ENCODE measurements at places on chromosomes 7 and 10.
A peak's percentile ranks its signal among the peaks of the same experiment; 100 is the strongest.

GRCh38 chr10:7351894-7352293 is 58.9 kb downstream of the SFMBT2 start:
- no peak for DNase-seq

DNA sequence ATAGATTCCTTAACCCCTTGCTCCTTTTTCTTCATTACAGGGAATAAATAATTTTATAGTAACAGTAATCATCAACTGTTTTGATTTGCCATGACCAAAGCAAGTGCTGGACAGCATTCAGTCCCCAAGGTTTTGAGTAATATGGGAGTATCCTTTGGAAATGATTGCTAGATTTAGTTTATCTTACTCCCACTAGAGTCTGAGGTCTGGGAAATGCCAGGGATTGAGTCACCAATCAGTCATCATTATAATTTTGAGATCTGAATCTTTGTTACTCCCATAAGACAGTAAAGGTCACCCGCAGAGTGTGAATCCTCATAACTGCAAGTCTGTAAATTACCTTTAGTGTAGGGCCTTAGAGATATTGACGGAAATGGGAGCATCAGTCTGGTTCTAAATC is 133.7 kb upstream of the SEMA3E start:
- no peak for DNase-seq

DNA sequence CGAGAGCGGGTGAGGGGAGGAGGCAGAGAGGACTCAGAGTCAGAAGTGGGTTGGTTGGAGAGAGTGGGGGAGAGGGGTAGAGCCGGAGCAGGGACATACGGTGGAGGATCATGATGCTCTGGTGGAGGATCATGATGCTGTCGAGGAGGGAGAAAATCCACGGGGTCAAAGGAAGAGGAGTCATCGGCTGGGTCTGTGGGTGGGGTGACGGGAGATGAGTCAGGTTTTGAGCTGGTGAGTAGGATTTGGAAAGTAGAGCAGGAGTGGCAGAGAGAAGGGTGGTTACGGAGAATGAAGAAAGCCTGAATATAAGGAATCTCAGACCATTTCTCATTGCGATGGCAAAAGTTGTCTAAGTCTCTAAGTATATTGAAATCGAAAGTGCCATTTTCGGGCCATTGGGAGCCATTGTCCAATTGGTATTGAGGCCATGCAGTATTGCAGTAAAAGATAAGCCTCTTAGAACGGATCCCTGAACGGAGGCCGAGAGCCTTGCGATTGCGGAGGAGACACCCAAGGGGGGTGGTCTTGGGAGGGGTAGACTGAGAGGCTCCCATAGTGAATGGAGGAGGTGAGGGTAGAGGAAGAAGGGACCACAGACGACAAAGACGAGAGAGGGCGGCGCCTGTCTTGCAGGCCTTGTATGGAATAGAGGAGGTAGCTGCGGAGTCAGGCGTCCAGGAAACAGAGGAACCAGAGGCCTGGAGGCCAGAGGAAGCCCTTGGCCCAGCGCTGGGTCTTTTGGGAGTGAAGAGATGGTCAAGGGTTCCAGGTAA is 23.8 kb downstream of the SCIN start:
- DNase-seq = no peak

GRCh38 chr10:111344804-111345203 is 268.0 kb downstream of the ADRA2A start:
- no peak for DNase-seq

DNA sequence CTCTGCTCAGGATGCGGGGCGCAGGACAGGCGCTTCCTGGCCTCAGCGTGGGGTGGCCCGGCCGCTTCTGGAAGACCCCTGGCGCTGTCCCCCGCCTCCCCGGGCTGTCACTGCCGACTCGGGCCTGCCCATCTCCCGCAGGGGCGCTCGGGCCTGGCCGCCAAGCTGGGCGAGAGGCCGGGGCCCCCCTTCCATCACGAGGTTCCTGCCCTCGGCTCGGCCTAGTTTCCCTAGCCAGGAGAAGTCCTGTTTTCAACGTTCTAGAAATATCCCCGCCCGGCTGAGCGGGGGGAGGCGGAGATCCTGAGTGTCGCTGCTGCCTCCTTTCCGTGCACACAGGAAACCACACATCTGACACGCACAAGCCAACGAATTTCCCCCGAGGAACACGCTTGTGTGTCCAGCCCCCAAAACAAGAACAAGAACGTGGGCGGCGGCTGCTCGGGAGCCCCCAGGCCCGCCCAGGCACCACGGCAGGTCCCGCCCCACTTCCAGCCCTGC is 33.7 kb downstream of the AP5Z1 start:
- peak; percentile 52 for DNase-seq

DNA sequence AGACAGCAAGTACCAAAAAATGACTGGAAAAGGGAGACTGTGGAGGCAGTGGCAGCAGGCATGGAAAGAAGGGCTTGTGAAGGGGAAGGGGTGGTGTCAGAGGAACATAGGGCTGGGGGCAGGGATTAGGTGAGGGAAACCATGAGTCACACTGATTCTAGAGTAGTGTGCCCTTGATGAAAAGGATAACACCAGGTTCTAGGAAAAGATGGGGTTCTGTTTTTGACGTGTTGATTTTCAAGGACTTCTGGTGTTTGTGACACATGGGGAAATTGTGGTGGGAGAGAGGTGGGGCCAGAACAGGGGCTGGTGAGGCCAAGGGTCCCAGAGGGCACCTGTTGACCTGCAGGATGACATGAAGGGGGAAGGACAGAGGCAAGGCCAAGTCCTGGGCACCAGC is 57.1 kb downstream of the FIGNL1 start:
- DNase-seq = no peak

- DNase-seq = no peak
Observed at GRCh38 chr10:88491314-88491713, 91.8 kb downstream of the RNLS start.

- DNase-seq = no peak
Observed at GRCh38 chr7:45688382-45688781, 114.2 kb downstream of the ADCY1 start.

DNA sequence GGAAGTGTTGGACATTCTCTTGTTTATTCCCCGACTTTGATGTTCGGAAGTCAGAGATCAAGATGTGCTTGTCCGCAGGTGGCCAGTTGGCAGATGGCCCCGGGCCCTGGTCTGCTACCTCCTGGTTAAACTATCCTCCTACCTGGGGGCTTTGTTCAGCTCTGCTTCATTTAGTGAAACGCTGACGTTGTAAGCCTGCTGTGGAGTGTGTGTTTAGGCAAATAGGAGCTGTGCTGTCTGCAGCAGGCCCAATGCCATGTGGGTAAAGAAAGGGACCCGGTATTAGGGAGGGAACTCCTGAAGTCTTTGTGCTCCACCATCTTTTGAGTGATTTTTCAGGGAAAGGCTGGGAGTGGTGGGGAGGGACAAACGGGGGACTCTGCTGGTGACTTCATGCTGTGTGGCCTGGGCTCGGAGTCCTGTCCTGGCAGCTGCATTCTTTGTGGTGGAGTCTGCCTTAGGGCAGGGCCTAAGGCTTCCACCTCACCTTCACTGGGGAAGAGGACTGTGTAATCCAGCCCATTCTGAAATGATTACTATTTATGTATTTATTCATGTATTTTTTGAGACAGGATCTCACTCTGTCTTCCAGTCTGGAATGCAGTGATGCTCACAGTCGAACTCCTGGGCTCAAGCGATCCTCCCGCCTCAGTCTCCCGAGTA is 171.1 kb upstream of the KLF6 start:
- no peak for DNase-seq

- DNase-seq = no peak
Observed at GRCh38 chr7:35370687-35371086, 116.8 kb upstream of the TBX20 start.

GRCh38 chr7:158976849-158977593 is 120.7 kb downstream of the DYNC2I1 start:
- peak; percentile 85 for DNase-seq

DNA sequence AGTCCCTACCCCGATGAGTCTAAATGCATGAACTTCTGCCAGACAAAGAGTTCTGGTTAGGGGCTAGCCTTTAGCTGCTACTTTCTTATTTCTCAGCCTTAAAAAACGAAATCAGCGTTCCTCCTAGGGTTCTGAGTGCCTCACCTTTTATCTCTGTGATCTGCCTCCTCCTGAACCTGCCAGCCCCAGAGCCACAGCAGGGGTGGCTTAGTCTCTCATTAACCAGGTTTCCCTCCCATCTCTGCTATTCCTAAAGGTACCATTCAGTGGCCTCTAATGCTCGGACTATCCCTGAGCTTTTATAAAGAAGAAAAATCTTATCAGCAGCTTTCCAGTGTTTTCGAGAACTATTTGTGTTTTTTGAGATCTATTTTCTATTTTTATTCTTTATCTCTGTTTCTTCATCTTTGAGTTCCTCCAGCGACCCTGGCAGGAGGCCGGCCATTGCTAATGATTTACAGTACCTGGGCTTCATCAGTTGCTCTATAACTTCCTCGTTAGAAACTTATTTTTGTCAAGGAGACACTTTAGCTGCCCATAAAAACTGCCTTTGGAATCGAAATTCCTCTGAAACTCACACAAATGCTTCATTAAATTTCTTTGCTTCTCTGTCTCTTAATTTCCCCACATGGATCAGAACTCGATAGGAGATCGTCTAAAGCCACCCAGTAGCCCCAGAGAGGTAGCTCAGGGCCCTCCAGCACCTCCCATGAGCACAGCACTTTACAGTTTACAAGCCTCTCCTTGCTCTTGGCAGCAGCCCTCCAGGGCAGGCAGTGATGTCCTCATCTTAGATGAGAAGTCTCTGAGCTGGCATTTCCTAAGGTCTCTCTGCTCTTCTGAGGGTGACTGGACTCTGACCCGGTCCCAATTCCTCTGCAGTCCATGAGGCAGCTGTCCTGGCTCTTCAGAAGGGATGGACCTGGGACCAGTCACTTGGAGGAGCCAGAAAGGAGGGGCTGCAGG is 149.1 kb downstream of the EBF3 start:
- no peak for DNase-seq

- no peak for DNase-seq
Observed at GRCh38 chr10:118496525-118496924, 98.9 kb downstream of the PRLHR start.

DNA sequence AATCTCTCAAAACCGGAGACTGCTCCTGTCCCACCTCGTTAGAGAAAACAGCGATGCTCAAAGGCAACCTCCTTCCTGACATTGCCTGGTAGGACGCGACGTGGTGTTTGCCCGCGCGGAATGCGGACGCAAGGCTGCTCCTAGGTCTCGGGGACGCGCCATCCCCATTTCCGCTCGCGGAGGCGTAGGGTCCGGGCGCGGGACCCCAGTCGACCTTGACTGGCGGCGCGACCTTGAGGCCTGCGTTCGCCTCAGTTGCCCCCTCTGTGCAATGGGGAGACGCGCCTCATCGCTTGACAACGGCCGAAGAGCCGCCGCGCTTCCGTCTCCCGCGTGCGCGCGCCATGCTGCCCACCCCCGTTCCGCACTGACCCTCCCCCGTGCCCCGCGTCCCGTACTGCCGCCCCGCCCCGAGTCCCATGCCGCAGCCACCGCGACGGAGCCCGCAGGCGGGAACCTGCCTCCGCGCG is 412 bp upstream of the PPIA start:
- DNase-seq = no peak

- no peak for DNase-seq
Observed at GRCh38 chr7:123795917-123796316, 47.1 kb upstream of the WASL start.

DNA sequence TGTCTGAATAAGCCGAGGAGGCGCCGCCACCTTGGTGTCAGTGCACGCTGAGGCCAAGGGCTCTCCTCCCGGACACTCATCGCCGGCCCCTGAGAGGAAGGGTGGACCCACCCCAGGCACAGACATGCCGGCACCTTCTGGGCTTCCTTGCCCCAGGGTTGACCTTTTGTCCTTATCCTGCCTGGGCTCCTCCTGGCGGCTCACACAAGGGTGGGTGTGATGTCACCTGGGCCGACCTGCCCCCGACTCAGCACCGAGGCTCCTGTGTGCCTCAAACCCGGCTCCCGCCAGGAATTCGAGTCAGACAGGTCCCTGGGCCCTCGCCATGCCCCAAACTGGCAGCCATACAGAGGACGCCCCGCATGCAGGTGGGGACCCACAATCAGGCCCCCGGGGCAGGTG is 17.7 kb upstream of the CFAP46 start:
- DNase-seq = no peak

DNA sequence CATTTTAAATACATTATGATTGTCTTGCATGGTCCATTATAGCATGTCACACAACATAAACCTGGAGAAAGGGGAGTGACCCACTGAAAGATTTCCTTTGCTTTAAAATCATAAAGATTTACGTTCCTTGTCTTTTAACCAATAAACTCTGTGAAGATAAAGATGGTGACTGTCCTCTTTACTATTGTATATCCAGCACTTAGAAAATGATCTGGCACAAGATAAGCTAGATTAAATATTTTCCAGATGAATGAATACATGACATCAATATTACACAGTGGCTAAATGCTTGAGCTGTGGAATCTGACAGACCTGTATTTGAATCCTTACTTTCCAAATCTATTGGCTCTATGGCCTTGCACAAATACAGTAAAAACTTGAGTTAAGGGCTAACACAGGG is 938.4 kb downstream of the SORCS1 start:
- no peak for DNase-seq

GRCh38 chr7:132901241-132901640 is 180.6 kb downstream of the CHCHD3 start:
- no peak for DNase-seq

DNA sequence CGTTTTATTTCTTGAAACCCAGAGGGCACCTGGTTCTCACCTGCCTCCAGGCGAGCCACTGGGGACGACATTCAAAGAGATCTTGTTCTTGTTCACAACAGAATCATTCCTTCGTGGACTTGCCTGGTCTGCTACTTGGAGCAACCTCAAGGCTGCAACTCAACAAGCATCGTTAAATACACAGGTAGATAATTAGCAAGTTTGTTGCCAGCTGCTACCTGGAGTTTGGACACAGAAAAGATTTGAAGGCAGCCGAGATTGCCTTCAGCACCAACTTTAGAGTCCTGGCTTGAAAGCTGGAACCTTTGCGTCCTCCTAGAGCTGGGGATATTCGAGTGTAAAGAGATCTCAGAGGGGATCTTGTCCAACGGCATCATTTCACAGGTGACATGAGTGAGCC is 89.6 kb upstream of the C7orf33 start:
- no peak for DNase-seq

DNA sequence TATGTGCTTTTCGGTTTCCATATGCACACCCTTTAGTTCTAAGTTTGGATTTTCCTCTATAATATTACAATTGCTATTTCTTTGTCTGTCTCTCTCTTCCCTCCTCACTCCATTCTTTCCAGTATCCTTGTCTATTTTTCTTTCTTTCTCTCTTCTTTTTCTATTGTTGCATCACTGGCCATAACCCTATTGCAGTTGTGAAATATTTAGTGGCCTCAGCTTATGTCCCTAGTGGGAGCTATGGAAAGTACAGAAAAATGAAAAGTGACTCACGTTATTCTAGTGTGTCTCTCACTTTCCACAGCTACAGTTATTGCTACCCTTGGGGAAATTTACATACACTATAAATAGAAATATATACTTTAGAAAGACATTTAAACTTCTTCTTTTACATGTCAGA is 59.1 kb downstream of the CNTNAP2 start:
- DNase-seq = no peak

DNA sequence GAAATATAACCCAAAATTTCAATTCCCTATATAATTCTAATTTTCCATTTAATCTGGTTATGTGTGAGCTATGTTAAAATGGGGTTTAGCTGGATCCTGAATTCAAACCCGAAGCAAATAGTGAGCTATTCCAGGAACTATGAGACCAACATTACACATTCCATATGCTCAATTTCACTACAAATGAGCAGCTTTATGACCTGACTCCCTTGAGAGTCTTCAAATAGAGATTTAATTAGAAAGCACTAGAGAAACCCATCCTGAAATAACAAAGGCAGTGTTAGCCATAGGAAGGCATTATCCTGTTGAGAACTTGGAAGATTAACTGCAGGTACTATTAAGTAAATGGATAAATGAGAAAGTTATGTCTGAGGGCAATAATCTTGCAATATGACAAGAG is 890.0 kb downstream of the GRM8 start:
- no peak for DNase-seq

Data from CD8-positive, alpha-beta memory T cell (primary cell).